Karpas-422 (cell line): ENCODE measurements at places on chromosomes 2 and 18.

DNA sequence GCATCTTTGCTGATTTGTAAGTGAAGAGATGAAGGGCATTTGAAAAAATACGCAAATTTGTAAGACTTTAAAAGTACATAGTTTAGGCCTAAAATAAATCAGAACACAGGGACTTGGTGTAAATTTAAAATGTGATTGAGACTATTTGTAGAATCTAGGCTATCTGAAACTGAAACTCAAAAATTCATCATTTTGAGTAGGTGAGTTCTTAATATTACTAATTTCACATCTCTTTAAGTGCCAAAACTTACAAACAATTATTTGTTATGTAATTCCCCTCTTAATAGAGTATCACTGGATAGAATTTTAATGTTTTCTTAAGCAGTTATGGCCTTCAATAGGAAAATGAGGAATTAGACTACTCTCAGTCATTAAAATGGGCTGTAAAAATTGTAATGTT is 14.0 kb upstream of the HRH4 start:
- DNase-seq = no peak

DNA sequence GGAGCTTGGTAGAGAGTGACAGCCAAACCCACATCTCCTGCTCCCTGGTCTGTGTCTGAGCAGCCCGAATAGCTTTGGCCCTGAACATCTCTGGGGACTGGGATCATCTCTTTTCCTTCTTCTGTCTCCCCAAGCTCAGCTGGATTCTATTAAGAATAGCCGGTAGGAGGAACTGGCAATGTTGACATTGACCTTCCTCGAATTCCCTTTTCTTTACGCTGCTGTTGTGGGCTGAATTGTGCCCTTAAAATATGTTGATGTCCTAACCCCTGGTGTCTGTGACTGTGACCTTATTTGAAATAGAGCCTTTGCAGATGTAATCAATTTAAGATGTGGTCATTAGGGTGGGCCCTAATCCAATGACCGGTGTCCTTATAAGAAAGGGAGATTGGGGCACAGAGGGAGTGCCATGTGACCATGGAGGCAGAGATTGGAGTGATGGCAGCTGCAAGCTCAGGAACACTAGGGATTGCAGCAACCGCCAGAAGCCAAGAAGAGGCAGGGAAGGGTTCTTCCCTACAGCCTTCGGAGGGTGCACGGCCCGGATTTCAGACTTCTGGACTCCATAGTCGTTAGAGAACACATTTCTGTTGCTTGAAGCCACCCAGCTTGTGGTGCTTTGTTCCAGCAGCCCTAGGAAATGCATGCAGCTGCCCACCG is 5.8 kb upstream of the SFTPB start:
- DNase-seq = no peak

GRCh38 chr2:159849160-159849813 is 51.3 kb upstream of the CD302 start:
- DNase-seq = no peak

- no peak for DNase-seq
Measured at GRCh38 chr2:46921676-46922448, 6.3 kb upstream of the MCFD2 start.

GRCh38 chr2:216596980-216597509 is 36.2 kb upstream of the IGFBP2 start:
- no peak for DNase-seq
